ENCODE measurements at places on chromosomes 4 and X.

- peak; percentile 62 for DNase-seq
Observed at GRCh38 chrX:103330681-103331288, 746 bp downstream of the TCEAL7 start.

- DNase-seq = no peak
Observed at GRCh38 chrX:128439159-128439558, 387.0 kb upstream of the ACTRT1 start.

DNA sequence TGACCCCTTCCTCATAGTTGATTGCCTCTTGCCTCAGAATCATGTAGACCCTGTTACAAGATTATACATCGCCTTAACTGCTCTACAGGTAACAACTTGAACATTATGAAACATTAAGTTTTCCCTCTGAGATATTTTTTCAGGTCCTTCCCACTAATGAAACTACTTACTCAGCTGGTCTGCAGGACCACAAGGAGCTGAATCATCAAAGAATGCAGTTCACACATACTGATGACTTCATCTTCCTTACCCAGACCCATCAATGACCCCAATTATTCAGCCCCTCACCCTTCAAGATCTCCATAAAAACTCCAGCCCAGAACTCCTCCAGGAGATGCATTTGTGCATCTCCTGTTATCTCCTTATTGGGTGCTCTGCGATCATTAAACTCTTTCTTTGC, 720.9 kb downstream of the RAPGEF2 start:
- no peak for DNase-seq

GRCh38 chr4:123984886-123985285, 588.3 kb downstream of the SPRY1 start:
- no peak for DNase-seq

DNA sequence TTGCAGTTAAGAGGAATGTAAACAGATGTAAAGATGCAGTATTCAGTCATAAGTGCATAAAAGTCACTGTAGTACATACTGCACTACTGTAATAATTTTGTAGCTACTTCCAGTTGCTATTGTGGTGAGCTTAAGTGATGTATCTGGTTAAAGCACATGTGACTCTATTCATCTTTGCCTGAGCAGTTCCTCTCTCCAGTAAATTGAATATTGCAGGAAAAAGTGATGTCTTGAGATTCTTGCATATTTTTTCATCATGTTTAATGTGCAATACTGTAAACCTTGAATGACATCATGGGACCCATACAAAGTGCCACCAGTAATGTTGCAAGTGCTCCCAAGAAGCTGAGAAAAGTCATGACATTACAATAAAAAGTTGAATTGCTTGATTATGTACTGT, 9.6 kb downstream of the UBA6 start:
- no peak for DNase-seq

DNA sequence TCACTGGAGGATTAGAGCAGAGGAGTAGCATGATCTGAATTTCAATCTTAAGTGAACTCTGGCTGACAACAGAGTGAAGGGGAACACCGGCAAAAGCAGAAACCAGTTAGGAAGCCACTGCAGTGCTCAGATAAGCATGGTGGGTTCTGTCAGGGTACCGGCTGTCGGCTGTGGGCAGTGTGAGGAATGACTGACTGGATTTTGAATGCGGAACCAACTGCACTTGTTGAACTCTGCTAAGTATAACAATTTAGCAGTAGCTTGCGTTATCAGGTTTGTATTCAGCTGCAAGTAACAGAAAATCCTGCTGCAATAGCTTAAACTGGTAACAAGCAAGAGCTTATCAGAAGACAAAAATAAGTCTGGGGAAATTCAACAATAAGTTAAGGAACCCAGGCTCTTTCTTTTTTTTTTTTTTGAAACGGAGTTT, 5.2 kb downstream of the HTT start:
- no peak for DNase-seq

- no peak for DNase-seq
Observed at GRCh38 chr4:99670409-99671073, 12.9 kb upstream of the C4orf54 start.

DNA sequence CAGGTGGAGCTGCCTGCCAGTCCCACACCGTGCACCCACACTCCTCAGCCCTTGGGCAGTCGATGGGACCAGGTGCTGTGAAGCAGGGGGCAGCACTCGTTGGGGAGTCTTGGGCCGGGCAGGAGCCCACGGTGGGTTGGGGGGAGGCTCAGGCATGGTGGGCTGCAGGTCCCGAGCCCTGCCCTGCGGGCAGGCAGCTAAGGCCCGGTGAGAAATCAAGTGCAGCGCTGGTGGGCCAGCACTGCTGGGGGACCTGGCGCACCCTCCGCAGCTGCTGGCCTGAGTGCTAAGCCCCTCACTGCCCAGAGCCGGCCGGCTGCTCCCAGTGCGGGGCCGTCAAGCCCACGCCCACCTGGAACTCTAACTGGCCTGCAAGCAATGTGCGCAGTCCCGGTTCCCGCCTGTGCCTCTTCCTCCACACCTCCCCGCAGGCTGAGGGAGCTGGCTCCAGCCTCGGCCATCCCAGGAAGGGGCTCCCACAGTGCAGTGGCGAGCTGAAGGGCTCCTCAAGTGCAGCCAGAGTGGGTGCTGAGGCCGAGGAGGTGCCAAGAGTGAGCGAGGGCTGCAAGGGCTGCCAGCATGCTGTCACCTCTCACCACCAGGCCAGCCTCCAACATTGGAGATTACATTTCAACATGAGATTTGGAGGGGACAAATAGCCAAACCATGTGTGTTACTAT, 197.2 kb downstream of the NPNT start:
- no peak for DNase-seq

DNA sequence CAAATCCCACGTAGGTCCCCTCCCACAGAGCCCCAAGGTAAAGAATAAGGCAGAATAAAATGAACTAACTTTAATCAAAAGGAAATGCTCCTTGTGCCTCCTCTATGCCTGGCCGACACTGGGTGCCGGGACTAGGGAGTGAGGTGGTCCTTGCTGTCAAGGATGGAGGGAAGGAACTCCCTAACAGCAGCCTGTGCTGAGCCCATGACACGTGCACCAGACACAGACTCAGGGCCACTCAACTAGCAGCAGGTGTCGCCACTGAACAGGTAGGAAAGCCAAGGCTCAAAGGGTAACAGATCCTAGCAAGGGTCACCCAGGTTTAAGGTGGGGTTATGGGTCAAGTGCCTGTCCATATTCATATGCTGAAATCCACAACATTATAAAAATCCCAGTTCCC, 29.2 kb downstream of the MSX1 start:
- no peak for DNase-seq

DNA sequence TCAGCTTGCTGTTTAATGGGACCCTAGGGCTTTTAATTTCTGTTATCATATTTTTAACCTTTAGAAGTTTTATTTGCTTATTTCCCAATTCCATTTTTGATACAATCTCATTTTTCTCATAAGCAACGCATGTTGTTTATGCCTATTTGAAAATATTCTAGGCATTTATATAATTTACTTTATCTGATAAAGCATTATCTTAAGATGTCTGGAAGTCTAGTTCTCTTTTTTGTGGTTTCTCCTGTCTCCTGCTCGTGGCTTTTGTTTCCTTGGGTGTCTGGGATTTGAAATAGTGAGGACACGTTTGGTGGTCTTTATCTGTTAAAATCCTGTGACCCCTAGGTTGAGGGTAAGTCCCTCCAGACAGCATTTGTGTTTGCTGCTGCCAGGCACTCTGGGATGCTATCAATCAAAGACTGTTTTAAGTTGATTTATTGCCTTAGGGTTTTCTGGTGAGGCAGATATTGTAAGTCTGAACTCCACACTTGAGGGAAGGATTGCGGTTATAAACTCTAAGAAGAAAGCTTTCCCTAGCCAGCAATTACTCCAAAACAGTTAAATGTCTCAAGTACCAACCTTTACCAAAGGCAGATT, 208.0 kb downstream of the PRDM5 start:
- peak; percentile 12 for DNase-seq

DNA sequence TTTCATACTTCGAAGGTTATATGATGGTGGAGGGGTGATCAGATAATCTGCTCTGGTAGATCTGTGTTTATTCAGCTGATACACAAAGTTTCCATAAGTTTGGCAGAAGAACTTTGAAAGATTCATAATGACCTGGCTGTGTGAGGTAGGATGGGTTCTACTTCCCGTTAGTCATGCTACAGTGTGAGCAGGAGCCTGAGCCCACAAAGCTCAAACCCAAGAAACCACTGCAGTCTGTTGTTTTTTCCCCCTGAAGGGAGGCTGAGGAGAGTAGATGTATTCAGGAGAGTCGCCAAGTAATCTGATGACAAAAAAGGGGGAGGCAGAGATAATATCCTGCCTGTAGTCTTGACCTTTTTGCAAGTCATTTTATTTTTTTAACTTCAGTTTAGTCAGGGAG, 52.8 kb upstream of the PPP3CA start:
- no peak for DNase-seq

- DNase-seq = no peak
Observed at GRCh38 chrX:66008328-66008970, 31.4 kb downstream of the VSIG4 start.

- DNase-seq = no peak
Observed at GRCh38 chr4:93748373-93749291, 79.9 kb upstream of the ATOH1 start.

- DNase-seq = no peak
Observed at GRCh38 chr4:185238750-185239149, 29.4 kb downstream of the SNX25 start.

All from ELF-1 (cell line).